ENCODE measurements at places on chromosomes 16 and 17. TPM values are rescaled to one million over a fixed set of nuclear protein-coding genes. Genes with fewer than 3 reads are reported as not detected.

Gene DUS1L
- total RNA-seq: 41.0 TPM

Gene TGFB1I1
- 46.9 TPM for total RNA-seq

Gene SEPTIN12
- not detected for total RNA-seq

Gene WWP2
- 16.3 TPM for total RNA-seq

Gene CACNG3
- total RNA-seq: not detected

Gene CUEDC1
- 11.9 TPM for total RNA-seq

Gene OSBPL7
- 5.4 TPM for total RNA-seq
